Stimulated activated CD8-positive, alpha-beta memory T cell treated with anti-CD3 and anti-CD28 coated beads, Interleukin-15, amount 100 ng/mL, for 24 hours (primary cell): ENCODE measurements at places on chromosomes 7 and 10.

DNA sequence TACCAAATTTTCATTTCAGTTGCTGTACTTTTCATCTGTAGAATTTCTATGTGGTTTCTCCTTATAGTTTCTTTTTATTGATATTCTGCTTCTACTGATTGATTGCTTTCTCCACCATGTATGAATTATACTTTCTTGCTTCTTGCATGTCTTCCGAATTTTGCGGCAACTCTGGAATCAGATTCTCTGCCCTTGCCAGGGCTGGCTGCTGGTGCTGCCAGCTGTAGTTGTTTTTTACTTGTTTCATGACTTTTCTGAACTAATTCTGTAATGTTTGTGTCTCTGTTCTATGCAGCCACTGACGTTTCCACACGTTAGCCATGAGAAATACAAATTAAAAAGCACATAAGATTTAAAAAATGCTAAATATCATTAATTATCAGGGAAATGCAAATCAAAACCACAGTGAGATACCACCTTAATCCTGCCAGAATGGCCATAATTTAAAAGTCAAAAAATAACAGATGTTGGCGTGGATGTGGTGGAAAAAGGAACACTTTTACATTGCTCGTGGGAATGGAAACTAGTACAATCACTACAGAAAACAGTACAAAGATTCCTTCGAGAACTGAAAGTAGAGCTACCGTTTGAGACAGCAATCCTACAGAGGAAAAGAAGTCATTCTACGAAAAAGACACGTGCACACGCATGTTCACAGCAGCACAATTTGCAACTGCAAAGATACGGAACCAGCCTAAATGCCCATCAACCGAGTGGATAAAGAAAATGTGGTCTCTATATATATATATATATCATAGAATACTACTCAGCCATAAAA lies 51.5 kb downstream of the MAD1L1 start:
- DNase-seq = no peak

DNA sequence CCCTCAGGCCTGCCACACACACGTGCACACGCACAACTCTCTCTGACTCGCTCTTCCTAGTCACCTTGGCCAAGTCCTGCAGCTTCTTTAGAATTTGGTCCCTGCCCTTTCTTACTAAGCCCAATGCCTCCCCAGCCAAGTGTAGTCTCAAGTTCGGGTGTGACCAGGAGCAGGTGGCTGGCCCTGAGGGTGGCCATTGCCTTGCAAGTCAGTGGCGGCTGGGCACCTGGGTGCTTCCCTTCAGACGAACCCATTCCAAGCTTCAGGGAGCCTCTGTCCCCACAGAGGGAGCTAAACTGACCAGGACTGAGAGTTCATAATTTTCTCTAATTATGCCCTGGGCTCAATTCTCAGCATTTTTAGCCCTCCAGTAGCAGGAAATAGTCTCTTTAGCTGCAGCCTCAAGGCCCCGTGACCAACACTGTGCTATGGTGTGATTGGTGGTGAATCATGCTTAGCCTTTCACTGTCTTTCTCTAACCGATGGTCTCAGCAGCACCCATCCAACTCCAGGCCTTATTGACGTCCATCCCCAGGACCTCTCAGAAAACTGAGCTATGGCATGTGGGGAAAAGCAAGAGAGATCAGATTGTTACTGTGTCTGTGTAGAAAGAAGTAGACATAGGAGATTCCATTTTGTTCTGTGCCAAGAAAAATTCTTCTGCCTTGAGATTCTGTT lies 34.7 kb upstream of the FXYD4 start:
- DNase-seq = no peak

DNA sequence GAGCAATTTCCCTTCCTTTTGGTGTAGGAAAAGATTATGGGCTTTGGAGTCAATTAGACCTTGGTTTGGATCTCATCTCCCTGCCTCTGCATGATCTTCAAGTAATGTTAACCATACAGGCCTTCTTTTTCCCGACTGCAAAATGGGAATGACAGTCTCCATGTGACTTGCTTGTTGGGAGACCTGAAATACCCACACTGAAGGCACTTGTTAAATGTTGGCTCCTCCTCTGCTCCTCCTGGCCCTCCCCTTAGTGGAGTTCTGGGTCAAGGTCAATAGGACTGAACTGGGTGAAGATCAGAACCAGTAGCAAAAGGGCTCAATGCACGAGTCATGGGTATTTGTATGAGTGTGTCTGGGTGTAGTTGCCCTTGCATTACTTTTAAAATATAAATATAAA lies 179.4 kb upstream of the PRR15 start:
- no peak for DNase-seq

- DNase-seq = no peak
Measured at GRCh38 chr7:92768501-92769393, 67.6 kb downstream of the CDK6 start.

DNA sequence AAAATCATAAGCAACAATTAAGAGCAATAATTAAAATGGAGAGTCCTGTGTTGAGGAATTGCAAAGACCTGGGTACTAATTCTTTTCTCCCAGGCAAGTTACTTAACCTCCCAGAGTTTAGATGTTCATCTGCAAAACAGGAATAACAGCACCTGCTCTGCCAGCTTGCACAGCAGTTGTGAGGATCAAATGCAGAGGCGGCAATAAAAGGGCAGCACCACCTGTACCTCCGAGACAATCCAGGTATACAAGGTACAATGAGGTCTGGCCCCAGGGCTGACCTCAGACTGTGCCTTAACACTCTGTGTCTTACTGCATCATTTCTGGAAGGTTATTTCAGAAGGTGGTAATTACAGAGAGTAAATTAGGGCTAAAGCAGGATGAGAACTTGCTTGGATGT lies 14.5 kb upstream of the FAM204A start:
- DNase-seq = no peak
